ENCODE measurements at places on chromosomes 6 and 20. TPM values are rescaled to one million over a fixed set of nuclear protein-coding genes. Genes with fewer than 3 reads are reported as not detected.
A peak's percentile ranks its signal among the peaks of the same experiment; 100 is the strongest.

DNA sequence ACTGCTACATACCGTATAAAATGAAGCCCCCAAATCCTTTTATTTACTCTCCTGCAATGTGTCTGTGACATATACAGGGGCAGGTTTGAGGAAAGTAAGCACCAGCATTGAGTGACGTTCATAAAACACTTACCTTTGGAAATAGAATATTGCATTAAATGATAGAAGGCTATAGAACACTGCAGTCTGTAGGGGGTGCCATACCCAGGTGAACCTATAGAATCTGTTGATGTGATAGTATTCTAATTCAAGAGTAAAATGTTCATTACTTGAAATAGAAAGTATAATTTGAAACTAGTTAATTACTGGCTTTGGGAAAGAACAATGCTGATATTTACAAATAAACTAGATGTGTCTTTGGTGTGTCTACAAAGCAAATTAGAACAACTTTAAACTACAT is 47.0 kb upstream of the PRL start:
- no peak for DNase-seq

DNA sequence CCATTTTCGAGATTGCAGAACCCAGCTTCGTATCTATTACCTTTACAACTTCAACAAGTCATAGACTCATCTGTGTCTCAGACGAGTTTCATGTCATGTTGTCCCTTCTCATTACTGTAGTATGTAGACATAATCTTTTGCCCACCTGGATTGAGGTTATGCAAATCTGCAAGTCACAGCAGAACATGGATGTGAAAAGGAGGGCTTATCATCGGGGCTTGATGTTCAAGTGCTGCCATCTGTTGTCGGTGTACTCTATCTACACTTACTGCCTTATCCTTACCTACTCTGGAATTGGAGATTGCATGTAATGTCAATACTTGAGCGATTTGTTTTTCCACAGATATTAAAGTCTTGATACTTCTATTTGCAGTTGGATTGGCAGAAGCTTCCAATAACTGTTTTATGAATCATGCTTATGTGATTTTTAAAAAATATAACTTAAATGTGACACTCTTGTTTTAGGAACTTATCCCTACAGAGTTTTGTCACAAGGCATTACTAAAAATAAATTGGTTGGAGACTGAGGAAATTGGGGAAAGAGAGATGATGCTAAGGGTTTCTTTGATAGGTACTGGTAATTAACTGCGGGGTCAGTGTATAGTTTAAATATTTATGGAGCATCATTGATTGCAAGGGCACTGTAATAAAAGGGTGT is 3.0 kb upstream of the GOPC start:
- DNase-seq: peak; percentile 43

- DNase-seq: no peak
Observed at GRCh38 chr6:160949531-160949930, 42.0 kb upstream of the MAP3K4 start.

DNA sequence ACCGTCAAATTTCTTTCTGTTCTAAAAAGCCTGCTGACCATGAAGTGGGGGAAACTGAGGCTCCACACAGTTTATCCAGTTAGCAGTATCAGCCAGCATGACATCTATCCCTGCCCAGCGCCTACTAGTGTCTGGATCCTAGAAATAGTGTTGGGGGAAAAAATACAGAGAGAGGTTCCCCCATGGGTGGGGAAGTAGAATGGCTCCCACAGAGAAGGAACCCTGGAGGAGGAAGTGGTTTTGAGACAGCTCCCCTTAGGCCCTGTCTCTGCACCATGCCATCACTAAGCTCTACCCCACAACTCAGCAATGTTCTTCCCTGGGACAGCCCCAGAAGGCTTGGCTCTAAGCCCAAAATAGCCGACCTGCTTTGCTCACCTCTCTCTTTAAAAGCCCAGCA is 153.4 kb downstream of the MBOAT1 start:
- no peak for DNase-seq

DNA sequence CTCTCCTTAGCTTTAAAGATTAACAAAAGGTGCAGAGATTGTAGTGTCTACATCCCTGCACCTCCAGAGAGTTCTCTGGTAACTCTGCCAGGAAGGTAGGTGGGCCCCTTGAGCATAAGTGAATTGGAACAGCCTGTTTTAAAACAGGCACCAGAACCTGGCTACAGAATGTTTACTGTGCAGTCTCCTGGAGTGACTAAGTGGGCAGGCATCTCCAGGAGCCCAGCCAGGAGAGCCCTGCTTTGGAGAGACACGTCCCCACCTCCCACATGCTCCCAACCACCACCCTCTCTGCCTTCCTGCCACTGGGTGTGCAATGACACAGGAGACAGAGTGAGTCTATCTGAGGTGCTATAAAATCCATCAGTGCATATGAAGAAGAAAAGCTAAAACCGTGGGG is 110.3 kb upstream of the EYA4 start:
- no peak for DNase-seq

- no peak for DNase-seq
Observed at GRCh38 chr20:57505979-57506378, 19.0 kb downstream of the CTCFL start.

- DNase-seq: peak; percentile 70
Observed at GRCh38 chr6:403659-404655, 12.4 kb downstream of the IRF4 start.

DNA sequence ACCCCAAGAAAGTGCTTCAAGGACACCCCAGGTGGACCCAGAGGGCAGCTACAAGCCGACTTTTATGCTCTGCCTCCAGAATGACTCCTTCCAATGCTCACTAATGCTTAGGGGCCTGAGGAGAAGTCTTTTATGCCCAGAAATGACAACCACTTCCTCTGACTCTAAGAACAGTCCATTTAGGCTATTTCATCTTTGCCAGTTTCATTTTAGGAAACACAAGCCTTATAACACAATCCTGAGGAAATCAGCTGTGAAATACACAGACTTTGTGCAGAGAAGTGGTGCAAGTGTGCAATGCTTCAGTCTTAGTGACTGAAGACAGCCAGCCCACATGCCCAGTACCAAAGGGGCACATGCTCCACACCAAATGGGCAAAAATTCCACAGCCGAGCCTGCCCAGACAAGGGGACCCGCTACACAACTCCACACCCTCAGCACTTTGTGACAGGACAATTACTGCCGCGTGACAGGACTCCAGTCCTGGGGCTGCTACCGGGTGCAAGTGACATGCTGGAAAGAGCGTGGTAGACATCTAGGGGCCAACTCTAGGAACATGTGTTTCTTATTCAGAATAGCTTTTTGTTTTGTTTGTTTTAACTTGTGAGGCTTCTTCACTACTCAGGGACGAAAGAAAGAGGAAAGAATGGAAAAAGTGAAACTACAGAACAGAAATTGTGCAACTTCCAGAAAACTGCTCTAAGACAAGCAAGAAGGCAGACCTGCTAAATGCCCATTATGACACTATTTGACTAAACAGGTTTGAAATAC is 28.2 kb upstream of the PLAGL1 start:
- DNase-seq: peak; percentile 15

GRCh38 chr6:51289041-51289440 is 470.4 kb downstream of the TFAP2B start:
- DNase-seq: no peak

- DNase-seq: no peak
Observed at GRCh38 chr6:10419749-10420545, 5.1 kb upstream of the TFAP2A start.

DNA sequence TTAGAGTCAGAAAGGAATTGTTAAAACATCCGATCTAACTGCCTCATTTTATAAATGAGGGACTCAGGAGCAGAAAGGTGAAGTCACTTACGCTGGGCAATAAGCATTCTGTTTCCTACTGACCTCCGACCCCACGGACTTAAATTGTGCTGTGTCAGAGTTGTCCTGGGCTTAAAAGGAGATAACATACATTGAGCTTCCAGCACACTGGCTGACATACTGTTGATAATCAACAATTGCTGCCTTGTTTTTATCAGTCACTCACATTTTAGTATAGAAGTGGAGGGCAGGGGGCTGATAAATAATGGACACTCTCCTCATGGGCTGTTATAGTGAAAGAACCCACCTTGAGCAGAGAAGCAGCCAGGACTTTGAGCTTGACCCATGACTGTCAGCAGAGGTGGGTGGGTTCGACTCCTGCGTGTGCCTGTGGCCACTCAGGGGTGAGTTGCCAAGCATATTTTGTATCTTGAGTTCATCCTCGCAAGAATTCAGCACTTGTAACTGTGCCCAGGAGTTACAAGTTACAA is 166.5 kb upstream of the JARID2 start:
- no peak for DNase-seq

DNA sequence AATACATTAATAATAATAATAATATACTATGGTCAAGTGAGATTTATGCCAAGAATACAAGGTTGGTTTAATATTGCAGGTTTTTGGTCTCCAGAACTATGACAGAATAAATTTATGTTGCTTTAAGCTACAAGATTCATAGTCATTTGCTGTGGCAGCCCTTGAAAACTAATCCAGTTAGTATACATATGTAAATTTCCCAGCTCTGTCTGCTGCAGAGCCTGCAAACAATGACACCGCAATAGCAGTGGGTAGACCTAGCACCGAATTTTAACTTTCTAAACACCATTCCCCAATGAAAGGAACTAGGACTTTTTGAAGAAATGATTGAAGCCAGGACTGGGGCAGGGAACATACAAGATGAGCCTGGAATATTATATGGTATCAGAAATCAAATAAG is 647.7 kb upstream of the NRSN1 start:
- no peak for DNase-seq

- DNase-seq: no peak
Observed at GRCh38 chr6:7292596-7293255, 20.3 kb downstream of the SSR1 start.

DNA sequence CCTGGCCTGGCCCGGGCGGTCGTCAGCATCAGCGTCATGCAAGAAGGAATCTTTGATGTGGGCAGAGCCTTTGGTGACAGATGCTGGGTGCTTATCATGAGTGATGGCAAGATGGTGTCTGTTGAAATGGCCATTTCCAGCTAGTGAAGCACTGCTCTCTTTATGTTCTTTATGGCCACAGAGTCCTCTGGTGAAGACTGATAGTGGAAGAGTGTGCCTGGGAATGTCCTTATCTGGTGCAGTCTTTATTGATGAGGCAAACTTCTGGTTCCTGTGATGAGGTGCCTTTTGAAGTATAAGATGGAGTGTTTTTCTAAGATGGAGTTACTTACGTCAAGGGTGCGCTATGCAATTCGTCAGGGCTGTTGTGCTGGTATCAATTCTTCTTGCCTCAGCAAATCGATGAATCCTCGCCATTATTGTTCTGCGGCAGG is 22.6 kb upstream of the CCR6 start:
- DNase-seq: no peak

GRCh38 chr6:143432588-143432987 is 17.9 kb downstream of the ADAT2 start:
- DNase-seq: no peak

- no peak for DNase-seq
Observed at GRCh38 chr6:148128014-148128730, 214.5 kb upstream of the SASH1 start.

- peak; percentile 18 for DNase-seq
Observed at GRCh38 chr6:137491478-137491877, 2.7 kb downstream of the OLIG3 start.

GRCh38 chr6:81694855-81695254 is 57.6 kb downstream of the TENT5A start:
- DNase-seq: no peak

DNA sequence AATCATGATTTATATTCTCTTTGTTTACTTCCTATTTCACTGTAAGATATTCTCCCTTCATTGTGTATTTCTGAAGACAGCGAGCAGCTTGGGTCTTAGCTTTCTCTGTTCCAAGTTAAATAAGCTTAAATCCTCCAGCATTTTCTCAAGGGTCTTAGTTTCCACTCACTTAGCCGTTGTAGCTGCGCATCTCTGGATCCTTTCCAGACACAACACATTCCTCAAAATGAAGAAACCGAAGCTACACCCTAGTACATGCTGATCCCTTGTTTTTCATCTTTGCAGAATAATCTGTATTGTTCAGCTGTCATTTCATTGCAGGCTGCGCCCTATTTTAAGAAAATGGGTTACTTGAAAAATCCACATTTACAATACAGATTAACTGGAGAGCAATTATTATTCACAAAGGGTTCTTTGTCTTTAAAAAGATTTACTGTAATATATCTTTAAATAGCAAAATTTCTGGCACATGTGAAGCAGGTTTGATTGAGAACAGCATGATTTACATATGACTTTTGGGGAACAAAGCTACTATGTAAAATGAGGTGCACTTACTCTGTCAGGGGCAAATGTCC is 375.8 kb downstream of the QKI start:
- no peak for DNase-seq

The CALHM4 gene
- not detected for total RNA-seq

The CCDC170 gene
- not detected for total RNA-seq

The FANCE gene
- 27.2 TPM for total RNA-seq

The PFDN6 gene
- total RNA-seq: 41.9 TPM

The PAK5 gene
- total RNA-seq: not detected

The GPLD1 gene
- total RNA-seq: 0.51 TPM

The PKIB gene
- 2.0 TPM for total RNA-seq

Measured in activated T-cell treated with anti-CD3 and anti-CD28 coated beads, Interleukin-2, amount 50 U/mL, for 72 hours (primary cell).